ENCODE measurements at places on chromosomes 2 and 18.

- DNase-seq: no peak
Observed at GRCh38 chr2:64681479-64681967, 27.8 kb upstream of the SERTAD2 start.

GRCh38 chr2:104434318-104434792 lies 419.6 kb upstream of the POU3F3 start:
- no peak for DNase-seq

DNA sequence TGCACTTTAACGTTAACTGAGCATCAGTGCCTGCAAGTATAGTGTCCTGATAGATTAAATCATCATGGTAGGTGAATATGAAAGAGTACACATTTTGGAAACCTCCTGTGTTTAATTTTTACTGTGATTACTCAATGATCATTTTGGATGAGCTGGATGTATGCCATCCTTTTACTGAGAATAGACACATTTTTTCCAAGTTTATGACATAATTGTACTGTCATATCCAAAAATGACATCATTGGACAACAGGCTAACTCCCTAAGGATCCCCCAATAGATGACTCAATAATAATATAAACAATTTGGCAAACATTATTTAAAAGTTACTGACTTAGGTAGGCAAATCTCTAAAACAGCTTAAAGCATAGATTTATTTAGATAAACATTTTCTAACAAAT lies 410.8 kb upstream of the REG3G start:
- no peak for DNase-seq

- no peak for DNase-seq
Observed at GRCh38 chr2:163808406-163808805, 72.6 kb upstream of the FIGN start.

DNA sequence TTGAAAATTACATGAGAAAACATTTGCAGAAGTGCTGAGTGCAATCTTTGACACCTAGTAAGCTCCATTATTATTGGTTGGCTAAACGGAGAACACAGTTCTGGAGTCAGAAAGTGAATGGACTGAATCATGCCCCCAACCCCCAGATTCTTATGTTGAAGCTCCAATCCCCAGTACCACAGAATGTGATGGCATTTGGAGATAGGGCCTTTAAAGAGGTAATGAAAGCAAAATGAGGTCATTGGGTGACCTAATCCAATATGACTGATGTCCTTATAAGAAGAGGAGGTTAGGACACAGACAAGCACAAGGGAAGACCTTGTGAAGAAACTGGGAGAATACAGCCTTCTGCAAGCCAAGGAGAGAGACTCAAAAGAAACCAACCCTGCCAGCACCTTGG lies 200.9 kb upstream of the EPAS1 start:
- DNase-seq: no peak

DNA sequence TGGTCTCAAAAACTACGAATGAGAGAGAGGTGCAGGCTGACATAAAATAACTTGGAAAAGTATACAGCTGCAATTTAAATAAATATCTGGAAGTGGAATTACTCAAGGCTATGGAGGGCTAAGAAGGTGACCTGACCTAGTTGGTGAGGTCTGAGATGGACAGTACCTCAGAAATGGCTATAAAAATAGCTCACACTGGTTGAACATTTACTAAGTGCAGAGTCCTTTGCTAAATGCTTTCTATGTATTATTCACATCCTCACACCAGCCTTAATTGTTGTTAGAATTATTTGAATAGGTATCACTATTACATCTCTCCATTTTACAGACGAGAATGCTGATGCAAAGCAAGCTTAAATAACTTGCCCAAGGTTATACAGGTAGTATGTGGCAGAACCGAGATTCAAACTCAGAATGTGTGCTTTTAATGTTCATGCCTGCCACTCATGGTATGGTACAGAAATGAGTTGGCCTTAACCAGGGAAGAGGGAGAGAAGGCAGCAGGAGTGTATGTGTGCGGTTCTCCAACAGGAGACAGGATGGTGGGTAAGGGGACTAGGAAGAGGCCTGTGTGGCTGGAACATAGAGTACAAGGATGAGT lies 37.4 kb downstream of the MRPL44 start:
- DNase-seq: no peak

DNA sequence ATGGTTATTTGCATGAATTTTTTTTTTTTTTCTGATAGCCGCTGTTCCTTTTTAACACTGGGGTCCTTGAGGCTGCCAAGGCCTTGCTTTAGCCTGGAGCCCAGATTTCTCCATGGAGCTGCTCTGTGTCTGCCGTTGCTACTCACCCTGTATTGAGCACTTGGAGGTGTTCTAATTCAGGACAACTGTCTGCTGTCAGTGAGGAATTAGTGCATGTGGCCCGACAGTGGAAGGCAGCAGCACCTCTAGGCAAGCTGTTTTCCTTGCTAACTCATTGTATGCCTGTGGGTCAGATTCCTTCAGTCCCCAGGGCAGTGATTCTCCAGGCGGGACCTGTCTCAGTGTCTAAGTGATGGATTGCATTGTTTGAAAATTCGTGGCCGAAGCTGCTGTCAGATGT lies 147.7 kb upstream of the DPP10 start:
- DNase-seq: no peak

All from stimulated activated CD4-positive, alpha-beta T cell treated with anti-CD3 and anti-CD28 coated beads, TNF-alpha, amount 100 ng/mL, for 4 hours (primary cell).